DMS153 (cell line): ENCODE measurements at places on chromosomes 4 and X.

GRCh38 chrX:68808686-68809357 is 20.0 kb upstream of the EFNB1 start:
- DNase-seq: no peak

- no peak for DNase-seq
Observed at GRCh38 chr4:4677556-4678522, 136.0 kb upstream of the STX18 start.

GRCh38 chr4:4392501-4393183 is 5.7 kb downstream of the NSG1 start:
- DNase-seq: no peak

GRCh38 chr4:107616838-107617389 is 103.1 kb downstream of the PAPSS1 start:
- DNase-seq: no peak

GRCh38 chrX:39653691-39654090 is 444.1 kb downstream of the BCOR start:
- no peak for DNase-seq

DNA sequence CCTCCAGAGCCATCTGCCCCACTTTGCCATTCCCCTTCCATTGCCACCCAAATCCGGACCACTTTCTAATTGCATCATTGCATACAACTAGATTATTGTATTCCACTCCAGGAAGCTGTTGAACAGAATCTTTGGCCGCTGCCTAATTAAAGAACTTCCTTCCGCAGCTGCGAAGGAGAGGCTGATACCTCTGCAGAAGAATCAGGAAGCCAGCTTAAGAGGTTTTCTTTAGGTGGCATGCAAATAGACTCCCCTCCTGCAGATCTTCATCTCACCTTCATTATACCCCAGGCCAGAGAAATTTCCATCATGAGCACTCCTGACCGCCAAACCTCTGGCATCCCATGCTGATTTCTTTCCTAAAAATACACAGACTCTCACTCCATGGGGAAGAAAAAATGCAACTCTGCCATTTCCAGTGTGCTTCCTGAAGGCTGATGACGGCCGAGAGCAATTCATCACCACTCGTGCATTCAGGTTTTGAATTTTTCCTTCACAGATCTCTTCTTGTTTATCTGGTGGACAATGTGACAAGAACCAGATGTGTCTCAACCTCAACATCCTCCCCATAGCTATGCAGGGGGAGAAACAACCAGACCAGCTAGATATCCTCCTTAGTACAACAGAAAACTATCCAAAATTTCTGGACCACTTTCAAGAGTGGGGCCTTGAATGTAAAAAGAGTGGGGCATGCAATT is 31.2 kb downstream of the LGI2 start:
- no peak for DNase-seq

GRCh38 chrX:47574076-47574546 is 8.1 kb upstream of the TIMP1 start:
- no peak for DNase-seq

GRCh38 chr4:170589597-170590191 is 499.9 kb upstream of the AADAT start:
- DNase-seq: peak; percentile 1

GRCh38 chr4:88967883-88968331 is 89.1 kb downstream of the FAM13A start:
- peak; percentile 77 for DNase-seq

DNA sequence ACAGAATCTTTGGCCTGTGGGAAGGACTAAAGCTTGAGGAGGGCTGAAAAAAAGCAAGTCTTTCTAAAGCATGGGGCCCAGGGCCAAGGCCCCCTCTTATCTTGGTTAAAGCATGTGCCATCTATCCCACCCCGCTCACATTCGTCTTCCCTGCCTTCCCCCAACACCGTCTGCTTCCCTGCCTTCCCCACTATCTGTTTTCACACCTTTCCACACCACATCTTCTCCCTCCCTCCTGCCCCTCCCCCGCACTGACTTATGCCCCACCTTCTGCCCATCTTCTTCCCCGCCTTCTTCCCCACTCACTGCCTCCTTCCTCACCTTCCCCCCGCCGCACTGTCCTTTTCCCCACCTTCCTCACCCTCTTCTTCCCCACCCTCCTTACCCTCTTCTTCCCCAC is 890 bp upstream of the NAP1L5 start:
- DNase-seq: no peak

DNA sequence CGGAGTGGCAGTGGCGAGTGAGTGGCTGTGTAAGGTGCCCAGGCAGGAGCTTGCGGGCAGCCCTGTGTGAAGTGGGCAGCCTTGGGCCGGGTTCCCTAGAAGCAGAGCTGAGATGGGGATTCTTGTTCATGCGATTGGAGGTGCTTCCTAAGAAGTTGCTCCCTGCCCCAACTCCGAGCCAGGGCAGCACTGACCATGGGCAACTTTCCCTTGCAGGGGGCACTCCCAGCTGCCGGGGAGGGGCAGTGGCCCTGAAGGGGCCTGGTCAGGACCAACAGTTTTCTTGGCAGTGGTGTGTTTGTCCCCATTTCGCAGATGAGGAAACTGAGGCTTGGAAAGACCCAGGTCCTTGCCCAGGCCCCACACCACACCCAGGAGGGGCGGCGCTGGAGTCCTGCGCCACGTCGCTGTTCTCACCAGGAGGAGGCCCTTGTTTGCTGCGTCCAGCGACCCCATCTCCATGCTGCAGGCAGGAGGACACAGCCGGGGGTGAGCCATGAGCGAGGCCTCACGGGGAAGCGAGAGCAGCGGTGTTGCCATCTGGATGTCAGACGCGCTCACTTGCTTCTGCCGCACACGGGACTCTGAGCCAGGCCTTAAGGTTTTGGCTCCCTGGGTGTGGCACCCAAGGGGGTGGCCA is 68.9 kb downstream of the TRMT44 start:
- no peak for DNase-seq

GRCh38 chr4:168667376-168667775 is 170.5 kb downstream of the PALLD start:
- DNase-seq: no peak

DNA sequence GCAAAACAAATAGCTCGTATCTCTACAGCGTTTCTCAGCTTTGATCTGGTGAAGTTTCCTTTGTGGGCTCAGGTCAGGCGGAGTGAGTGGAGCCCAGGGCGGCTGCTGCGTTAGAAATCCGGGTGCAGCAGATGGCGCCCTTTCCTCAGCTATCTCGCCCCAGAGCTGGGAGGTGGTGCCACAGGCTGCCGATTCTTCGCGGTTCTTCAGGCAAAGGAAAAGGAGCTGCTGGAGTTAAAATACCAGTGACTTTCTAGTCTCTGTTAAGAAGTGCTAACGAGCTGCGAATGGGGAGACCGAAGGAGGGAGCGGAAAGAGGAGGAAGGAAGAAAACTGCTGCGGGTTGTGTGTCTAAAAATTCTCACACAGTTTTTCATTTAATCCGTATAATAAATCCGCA is 114.6 kb downstream of the CPE start:
- no peak for DNase-seq

GRCh38 chr4:38326499-38326898 is 337.5 kb upstream of the KLF3 start:
- DNase-seq: no peak

- no peak for DNase-seq
Observed at GRCh38 chrX:113269203-113269602, 428.6 kb upstream of the AMOT start.

DNA sequence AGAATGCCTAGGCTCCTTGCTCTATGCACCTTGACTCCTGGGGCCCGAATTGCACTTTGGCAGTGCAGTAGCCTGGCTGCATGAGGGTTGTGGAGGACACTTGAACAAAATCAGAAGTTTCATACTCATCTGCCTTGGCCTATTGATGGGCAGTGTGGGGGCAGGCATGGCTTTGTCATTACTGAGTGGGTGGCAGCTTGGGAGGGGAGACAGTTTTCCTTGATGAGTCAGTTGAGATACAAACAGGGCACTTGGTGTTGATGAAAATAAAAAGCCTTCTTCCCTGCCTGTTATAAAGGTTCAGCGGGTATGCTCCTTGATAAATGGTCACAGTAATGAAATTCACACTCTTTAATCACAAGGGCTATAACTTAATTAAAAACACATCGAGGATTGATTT is 126.8 kb upstream of the MAMLD1 start:
- DNase-seq: no peak

DNA sequence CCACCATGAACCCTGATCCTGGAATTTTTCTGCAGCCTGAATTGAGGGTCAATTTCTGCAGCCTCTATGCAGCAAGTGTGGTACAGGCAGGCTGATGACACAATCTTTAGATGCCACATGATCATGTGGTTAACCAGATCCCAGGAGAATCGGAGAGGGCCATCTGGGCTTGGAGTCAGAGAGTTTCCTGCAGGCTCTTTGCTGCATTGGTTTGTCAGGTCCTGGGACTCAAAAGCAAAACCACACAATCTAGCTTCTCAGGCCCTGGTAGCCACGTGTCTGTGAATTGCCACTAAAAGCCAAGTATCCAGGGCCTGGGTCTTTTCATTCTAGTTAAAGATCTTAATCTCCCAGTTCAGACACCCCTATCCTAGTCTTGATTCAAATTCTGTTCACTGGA is 464.5 kb downstream of the BCOR start:
- DNase-seq: no peak

DNA sequence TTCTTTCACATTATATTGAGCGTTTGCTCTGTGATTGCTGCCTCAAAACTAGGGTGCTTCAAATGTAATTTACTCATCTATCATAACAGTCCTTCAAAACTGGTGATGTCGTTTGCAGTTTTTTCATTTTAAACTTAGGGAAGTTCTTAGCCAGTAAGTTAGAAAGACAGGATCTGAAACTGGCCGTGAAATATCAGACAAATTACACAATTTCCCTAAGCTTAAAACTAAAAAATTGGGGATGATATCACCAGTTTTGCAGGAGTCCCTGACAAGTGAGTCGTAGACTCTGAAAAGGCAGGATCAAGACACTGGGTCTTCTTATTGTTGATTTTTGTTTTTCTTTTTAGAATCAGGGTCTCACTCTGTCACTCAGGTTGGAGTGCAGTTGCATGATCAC is 44.8 kb downstream of the MOB1B start:
- no peak for DNase-seq

DNA sequence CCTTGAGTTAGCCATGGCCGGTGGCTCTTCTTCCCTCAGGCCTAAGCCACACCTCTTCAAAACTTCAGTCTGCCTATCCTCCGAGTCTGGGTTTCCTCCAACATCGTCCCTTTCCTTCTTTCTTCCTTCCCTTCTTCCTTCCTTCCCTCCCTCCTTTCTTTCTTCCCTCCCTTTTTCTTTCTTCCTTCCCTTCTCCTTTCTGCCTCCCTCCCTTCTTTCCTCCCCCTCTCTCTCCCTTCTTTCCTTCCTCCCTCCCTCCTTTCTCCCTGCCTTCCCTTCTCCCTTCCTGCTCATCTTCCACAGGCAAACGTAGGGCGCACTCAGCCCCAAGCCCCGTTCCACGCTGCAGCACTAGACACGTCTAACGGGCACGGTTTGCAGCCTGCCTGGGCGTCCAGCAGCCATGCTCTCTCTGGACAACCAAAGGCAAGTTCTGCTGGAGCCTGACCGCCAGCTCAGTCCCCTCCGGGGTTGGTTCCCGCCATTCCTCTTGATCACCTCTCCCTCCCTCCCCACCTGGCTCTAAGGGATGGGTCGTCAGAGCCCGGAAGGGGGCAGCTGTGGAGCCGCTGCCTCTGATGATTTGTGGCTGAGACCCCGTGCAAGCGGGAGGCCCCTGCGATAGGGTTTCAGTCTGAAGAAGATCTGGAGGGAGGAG is 34.1 kb upstream of the CLDN24 start:
- no peak for DNase-seq

- DNase-seq: no peak
Observed at GRCh38 chrX:111854556-111855490, 21.2 kb upstream of the TRPC5OS start.
